ENCODE measurements at places on chromosomes 11 and 22.

GRCh38 chr11:21421711-21422329, 752.4 kb downstream of the NELL1 start:
- DNase-seq: no peak

- no peak for DNase-seq
Measured at GRCh38 chr11:94120946-94121345, 7.7 kb upstream of the PANX1 start.

DNA sequence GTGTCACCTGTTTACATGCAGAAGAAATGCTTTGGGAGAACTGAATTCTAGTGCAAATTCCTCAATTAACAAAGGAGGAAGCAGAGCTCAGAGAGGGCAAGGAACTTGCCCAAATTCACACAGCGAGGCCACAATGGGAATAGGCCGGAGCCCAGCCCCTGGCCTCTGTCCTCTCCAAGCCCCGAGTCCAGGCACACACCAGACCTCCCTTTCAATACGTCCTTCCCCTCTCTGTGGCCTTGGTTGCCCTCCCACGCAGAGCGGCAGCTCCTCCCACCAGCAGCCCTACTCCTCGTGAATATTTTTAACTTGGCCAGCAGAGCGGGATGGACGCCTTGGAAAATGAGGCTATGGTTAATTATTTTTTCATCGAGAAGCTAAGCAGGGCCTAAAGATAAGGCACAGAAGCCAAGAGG, 1.6 kb upstream of the CARD10 start:
- DNase-seq: no peak

DNA sequence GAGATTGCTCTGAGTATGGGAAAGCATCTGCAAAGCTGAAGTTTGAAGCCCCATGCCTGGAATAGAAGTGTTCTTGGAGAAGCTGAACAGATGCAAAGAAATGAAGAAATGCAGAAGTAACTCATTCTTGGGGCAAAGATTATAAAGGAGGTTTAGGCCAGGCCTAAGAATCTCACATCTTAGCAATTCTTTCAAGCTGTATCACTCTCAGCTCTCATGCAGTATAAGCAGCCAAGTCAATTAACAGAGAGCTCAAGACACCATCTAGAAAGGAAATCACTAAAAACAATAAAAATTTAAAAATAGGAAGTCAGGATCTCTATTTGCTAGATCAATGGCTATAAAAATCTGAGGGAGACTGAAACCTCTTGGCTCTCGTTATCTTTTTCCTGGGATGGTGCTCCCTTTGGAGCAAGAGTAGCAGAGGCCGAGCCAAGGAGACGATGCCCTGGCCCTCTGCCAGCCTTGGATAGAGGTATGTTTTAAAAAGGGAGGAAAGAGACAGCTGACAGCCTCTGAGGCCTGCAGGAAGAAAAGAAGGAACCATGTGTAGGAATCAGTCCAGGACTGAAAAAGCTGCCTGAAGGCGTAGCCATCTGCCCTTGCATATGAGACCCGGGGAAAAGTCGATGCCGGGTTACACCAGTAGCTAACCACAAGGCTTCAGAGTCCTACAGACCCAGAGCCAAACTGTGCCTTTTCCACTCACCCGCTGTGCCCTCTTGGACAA, 229.8 kb downstream of the BLID start:
- no peak for DNase-seq

- DNase-seq: peak; percentile 12
Measured at GRCh38 chr11:2320568-2321310, 18.9 kb downstream of the TSPAN32 start.

DNA sequence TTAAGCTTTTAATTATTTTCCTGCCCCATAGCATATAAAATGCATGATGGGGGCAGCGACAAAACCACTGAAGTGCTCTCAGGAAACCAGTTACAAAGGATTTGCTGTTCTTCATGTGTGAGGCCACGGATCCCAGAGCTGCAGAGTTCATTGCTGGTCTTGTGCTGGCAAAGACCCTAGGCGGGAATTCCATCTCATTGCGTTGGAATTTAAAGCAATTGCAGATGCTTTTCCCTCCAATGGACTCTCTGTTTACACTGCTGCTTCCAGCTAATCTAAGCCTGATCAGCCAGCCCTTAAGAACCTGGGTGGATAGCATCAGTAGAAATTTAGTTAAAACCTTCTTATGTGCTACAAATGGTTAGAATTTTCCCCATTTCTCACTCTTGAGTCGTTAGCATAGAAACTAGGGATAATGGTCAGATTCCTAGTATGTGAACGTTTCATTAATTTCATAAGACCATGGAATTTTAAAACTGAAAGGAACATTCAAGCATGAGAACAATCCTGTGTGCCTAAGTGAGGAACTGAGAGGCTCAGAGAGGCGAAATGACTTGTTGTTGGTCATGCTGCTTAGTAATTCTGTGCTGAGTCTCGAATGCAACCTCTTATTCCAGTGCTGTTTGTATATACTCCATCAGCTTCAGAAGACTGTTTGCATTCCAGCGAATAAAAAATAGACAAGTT, 36.1 kb upstream of the ADSL start:
- DNase-seq: no peak

DNA sequence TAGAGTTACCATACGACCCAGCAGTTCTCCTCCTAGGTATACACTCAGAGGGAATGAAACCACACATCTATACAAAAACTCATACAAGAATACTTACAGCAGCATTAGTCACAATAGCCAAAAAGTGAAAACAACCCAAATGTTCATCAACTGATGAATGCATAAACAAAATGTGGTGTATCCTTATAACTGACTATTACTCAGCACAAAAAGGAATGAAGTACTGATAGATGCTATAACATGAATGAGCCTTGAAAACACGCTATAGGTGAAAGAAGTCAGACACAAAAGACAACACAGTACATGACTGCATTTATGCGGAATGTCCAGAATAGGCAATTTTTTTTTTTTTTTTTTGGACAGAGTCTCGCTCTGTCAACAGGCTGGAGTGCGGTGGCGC, 23.1 kb downstream of the NCAPD3 start:
- DNase-seq: no peak

DNA sequence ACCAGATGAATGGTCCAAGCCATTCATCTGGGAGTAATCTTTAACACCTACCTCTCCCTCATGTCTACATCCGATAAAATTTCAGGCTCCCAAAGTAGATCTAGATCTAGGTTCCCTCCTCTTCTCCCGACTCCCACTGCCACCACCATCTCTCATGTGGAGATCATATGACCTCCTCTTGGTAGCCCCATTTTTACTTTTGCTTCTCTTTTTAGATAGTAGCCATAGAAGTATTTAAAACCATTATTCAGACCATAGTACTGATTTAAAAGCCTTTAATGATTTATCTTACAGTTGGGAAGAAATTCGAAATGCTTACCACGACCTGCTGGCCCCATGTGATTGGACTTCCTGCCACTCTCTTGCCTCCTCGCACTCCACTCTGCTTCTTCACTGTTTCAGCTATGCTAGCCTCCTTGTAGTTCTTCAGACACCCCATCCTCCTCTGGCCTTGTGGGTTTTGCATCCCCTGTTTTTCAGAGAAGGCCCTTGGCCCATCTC, 98.5 kb downstream of the RASSF10 start:
- no peak for DNase-seq

DNA sequence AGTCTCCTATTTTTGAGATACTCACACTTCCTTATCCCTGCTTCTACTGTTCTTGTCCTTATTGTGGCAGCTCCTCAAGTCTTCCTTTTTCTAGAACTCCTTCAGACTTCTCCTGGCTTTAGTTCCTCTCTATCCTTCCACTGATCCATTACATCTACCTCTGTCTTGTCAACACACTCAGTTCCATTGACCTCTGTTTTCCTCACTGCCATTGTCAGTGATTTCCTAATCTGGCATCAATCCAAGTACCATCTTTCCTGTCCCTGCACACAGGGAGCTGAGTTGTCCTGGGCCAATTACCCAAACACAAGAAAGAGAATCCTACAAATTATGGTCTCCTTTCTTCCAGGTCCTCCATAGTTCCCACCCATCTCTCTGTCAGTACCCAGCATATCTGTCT, 27.9 kb upstream of the RIC3 start:
- no peak for DNase-seq

- DNase-seq: no peak
Measured at GRCh38 chr22:26516503-26516902, 4.2 kb upstream of the TFIP11 start.

GRCh38 chr22:30880181-30880601, 88.4 kb downstream of the MORC2 start:
- DNase-seq: no peak

GRCh38 chr11:17719028-17719937, at the start of gene MYOD1:
Gene MYOD1, plus strand, starts transcription at chr11:17719571. Its CDS starts 212 bp downstream, at chr11:17719783.
- no peak for DNase-seq

- no peak for DNase-seq
Measured at GRCh38 chr11:10192036-10192435, 102.0 kb downstream of the SBF2 start.

GRCh38 chr11:13907678-13908077, 54.8 kb upstream of the SPON1 start:
- peak; percentile 6 for DNase-seq

GRCh38 chr11:84890676-84891075, 736.5 kb downstream of the DLG2 start:
- DNase-seq: no peak

GRCh38 chr22:37400719-37401118, 26.6 kb downstream of the ELFN2 start:
- no peak for DNase-seq

DNA sequence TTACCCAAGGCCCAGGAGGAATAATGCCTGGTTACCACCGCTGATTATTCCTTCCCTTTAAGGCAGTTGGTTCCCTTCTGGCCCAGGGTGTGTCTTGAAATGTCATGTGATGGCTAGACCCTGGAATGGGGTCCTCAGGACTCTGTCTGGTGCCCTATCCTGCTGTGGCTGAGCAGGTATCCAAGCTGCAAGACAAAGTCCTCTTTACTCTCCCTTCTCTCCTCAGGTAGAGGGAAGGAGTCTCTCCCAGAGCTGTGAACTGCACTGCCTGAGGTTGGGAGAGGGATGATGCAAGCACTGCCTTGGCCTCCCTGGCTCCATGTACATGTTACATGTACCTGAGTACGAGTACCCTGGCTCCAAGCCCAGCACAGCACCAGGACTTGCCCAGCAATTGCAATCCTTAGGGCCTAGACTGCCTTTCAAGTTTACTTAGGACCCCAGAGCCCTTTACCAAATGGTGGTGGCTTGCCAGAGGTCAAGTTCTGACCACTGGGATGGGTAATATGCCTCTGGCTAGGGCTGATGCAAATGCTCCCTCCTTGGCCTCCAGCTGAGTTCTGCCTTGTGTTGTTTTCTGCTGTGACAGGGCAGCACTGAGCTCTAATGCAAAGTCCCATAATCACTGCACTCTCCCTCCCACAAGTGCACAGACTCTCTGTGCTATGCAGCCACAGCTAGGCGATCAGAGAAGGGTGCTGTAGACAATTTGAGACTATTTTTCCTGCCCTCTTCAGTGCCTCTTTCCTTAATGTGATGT, 20.7 kb upstream of the AQP11 start:
- no peak for DNase-seq

DNA sequence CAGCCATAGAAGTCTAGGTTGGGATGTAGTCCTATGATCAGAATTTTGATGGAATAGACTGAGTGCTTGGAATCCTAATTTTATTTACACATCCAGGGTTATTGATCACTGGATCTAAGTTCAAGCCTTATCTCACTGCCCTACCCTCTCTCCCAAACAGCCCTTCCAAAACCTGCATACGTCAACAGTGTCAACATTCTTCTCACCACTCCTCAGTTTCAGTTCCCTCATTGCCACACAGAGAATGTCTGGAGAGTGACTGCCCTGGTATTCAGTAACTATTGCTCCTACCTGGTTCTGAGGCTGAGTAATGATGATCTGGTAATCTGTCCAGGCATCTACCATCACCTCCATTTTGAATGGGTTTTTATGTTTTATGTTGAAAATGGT, 60.0 kb downstream of the GLYATL1 start:
- no peak for DNase-seq

- DNase-seq: no peak
Measured at GRCh38 chr11:86736291-86737143, 63.8 kb upstream of the PRSS23 start.

GRCh38 chr11:117428856-117429229, 101.2 kb downstream of the CEP164 start:
- DNase-seq: no peak

- DNase-seq: peak; percentile 41
Measured at GRCh38 chr11:120128392-120129119, 9.4 kb downstream of the TRIM29 start.

- peak; percentile 88 for DNase-seq
Measured at GRCh38 chr11:82867495-82868082, 32.6 kb downstream of the PRCP start.

DNA sequence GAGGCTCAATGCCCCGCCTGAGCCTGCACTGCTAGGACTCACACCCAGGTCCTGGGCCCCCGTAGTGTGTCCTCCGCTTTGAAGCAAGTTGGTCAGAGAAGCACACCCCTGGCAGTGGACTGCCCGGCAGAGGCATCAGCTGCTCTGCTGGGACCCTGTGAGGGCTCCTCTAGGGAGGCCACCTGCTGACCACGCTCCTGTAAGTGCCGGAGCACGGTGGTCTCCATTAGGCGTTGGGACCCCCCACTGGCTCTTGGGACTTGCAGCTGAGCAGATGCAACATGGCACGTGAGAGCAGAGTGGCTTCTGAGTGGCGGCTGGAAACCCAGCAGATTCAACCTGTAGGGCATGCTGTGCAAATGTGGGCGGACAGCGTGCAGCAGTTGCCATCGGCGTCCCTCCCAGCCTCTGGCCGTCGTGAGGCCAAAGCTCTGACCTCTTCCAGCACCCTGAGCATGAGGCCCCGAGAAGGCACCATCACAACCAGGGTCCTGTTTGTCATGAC, 16.9 kb downstream of the MRGPRG start:
- no peak for DNase-seq

GRCh38 chr11:96798445-96798844, 408.6 kb downstream of the JRKL start:
- DNase-seq: no peak

- DNase-seq: no peak
Measured at GRCh38 chr22:49897015-49897684, 21.1 kb downstream of the ALG12 start.

DNA sequence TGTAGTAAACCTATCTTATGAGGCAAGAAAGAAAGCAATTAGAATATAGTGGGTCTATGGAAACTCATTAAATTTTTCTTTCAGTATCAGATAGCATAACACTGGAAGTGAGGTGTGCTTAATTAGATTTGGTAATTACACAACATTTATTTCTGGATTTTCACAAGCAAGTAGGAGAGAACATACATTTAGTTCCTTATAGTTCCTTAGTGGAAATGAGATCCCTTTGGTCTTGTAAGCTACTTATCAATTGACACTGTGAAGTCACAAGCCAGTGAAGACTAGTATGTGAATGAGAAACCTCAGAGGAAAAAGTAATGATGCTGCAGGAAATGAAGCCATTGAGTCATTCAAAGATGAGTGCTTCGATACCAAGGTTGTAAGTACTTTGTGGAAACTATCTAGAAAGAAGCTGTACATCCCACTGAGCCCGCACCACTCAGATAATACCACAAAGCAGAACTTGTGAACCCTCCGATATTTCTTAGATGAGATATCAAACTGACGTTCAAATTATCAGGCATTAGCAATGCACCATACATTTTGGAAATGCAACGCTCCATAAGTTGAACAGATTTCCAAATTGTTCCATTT, 53.5 kb downstream of the ENTHD1 start:
- DNase-seq: peak; percentile 5

All from NB4 (cell line).